Type B pancreatic cell (in vitro differentiated cells): ENCODE measurements at places on chromosomes 3 and 15. TPM values are rescaled to one million over a fixed set of nuclear protein-coding genes. Genes with fewer than 3 reads are reported as not detected.

DNA sequence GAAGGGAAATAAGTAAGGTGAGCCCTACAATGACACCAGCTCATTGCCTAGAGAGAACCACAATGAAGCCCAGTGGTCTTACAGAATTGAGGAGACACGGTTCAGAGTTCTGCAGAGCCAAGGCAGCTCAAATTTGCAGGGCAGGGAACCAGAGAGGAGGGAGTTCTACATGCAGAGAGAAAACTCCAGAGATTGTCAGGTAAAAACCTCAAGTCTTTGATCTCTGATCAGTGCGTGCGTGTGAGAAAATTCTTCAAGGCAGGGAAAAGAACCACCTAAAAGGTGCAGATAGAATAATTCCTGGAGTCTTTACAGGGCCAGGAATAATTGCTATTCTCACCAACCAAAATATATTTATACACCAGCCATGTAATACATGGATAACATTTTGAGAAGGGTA, 88.0 kb upstream of the SNRK start:
- DNase-seq, result no peak
- H3K36me3 ChIP-seq, result no peaks in the 10 kb centered on the region
- H3K4me1 ChIP-seq, result peaks cover 16% of the 10 kb centered on the region
- H3K27me3 ChIP-seq, result peaks cover 23% of the 10 kb centered on the region
- H3K27ac ChIP-seq, result no peak overlapping the region

DNA sequence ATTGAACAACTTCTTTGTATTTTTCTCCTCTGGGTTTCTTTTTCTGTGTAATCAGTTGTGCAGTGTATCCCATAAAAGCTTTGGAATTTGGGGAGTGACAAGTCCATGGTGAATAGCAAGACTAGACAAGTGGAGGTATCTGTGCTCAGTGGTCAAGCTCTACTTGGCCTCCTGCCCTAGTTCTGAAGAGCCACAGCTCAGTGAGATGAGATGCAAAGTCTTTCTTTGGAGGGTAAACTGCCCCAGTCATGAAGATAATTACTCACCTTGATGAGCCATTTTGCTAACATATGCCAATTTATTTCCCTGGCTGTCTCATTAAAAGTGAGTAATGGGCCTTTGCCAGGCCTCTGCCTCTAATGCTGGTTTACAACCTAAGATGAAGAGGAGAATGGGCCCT, 271.2 kb upstream of the TRIM42 start:
- H3K4me3 ChIP-seq, result no peak overlapping the region
- no peak for DNase-seq
- H3K27ac ChIP-seq, result no peak overlapping the region
- H3K4me1 ChIP-seq, result peaks cover 11% of the 10 kb centered on the region

DNA sequence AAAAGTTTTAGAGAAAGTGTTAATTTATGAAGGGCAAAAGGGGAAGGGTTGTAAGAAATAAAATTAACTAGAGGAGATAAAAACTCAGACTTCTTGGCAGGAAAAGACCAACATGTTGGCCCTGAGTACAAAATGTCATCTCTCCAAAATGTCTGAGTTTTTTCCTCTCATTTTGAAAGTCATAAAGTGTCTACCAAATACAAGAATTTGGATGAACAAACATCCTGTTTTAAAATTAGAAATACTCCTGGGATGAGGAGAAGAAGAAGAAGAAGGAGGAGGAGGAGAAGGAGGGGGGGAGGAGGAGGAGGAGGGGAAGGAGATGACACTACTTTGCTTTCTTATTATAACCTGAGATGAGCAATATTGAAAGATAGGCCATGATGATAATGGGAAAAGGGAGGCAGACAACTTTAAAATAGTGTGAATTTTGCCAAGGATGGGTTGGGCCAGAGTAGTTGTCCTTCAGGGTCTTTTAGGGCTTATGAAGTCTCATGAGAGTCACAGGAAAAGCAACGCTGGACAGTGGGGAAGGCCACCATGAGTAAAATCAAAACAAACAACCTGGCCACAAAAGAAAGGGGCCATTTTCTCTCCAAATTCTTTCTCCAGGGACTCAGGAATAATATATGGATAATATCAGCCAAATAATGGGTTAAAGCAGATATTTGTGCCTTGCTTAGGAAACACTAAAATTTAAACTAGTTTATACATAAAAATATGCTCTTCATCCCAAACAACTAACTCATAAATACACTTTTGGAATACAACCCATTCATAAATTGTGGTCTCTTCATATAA, 632.9 kb downstream of the EPHA3 start:
- H3K36me3 ChIP-seq, result no peaks in the 10 kb centered on the region
- DNase-seq, result no peak
- H3K27me3 ChIP-seq, result no peaks in the 10 kb centered on the region
- no peak overlapping the region for H3K4me3 ChIP-seq

DNA sequence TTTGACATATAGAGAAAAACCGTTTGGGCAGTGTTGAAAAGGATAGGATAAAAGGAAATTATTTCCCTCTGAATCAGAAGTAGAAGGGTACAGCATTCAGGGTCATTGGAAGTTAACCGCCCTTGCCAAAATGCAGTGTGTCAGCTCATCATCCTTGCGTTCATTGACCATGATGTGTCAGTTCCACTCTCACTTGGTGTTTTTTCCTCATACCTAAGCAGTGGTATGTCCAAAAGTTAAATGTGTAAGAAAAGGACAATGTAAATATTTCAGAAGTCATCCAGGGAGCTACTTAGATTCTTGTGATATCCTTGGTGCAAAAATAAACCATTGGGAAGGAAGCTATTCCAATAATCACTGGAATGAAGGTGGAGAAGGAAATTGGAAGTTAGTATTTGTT, 50.7 kb downstream of the MAP6D1 start:
- no peak for DNase-seq
- no peaks in the 10 kb centered on the region for H3K27me3 ChIP-seq
- no peaks in the 10 kb centered on the region for H3K4me1 ChIP-seq
- peaks cover 44% of the 10 kb centered on the region for H3K36me3 ChIP-seq

DNA sequence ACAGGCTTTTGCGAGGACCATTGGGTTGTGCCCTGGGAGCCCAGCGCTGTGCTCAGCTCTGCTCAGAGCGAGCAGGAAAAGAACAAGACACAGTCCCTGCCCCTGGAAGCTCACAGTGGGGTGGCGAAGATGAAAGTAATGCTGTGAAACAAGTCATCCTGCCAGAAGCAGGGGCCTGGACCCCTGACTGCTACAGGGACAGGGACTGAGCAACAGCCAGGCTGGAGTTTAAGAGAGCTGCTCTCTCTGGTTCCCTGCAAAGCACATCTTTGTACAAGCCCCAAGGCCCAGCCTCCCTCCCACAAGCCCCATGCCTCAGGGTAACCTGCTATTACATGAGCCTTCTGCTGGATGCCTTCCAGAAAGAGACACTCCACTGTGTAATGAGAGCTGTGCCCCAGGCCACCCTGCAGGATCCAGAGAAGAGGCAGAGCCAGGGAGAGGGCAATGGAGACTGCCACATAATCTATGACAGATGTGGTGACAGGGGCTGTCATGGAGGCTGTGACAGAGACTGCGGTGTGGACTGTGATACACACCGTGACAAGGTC, 7.1 kb upstream of the HCN4 start:
- no peak overlapping the region for H3K4me3 ChIP-seq
- H3K27ac ChIP-seq, result no peak overlapping the region
- H3K4me1 ChIP-seq, result no peaks in the 10 kb centered on the region
- peaks cover 87% of the 10 kb centered on the region for H3K27me3 ChIP-seq

GRCh38 chr15:75327005-75327404, 8.9 kb upstream of the COMMD4 start:
- no peaks in the 10 kb centered on the region for H3K36me3 ChIP-seq
- DNase-seq, result no peak
- no peaks in the 10 kb centered on the region for H3K4me1 ChIP-seq
- peaks cover 10% of the 10 kb centered on the region for H3K27me3 ChIP-seq
- H3K27ac ChIP-seq, result no peak overlapping the region

- no peaks in the 10 kb centered on the region for H3K4me1 ChIP-seq
Observed at GRCh38 chr3:185645596-185646381, 59.7 kb downstream of the SENP2 start.

DNA sequence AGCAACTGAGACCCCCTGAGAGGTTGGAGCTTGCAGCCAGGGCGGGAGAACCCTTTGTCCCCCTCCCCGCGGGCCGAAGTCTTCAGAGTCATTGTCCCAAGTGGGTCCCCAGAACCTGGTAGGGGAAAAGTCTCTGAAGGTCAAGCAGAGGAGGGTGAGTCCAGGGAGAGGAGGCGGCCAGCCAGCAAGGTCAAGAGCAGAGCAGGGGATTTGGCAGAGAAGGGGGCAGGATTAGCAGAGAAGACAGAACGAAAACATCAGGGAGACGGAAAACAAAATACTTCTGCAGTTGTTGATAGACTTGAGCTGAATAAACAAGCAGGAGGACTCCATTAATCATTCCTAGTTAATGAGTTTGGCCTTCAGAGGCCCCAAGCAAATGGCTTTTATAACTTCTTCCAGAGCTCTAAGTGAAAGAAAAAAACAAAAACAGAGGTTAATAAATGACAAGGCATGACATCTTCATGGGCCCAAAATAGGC, 66.7 kb downstream of the GRIP2 start:
- H3K4me1 ChIP-seq, result peaks cover 17% of the 10 kb centered on the region
- no peaks in the 10 kb centered on the region for H3K27me3 ChIP-seq
- H3K4me3 ChIP-seq, result no peak overlapping the region
- peak overlapping the region; percentile 56 for H3K27ac ChIP-seq

GRCh38 chr3:134300520-134300919, 49.9 kb upstream of the RYK start:
- H3K36me3 ChIP-seq, result no peaks in the 10 kb centered on the region
- no peak for DNase-seq
- H3K4me3 ChIP-seq, result no peak overlapping the region
- H3K27me3 ChIP-seq, result no peaks in the 10 kb centered on the region

- H3K36me3 ChIP-seq, result peaks cover 3% of the 10 kb centered on the region
- H3K27me3 ChIP-seq, result peaks cover 60% of the 10 kb centered on the region
- H3K27ac ChIP-seq, result no peak overlapping the region
Observed at GRCh38 chr15:76330080-76330680, 6.4 kb upstream of the ISL2 start.

DNA sequence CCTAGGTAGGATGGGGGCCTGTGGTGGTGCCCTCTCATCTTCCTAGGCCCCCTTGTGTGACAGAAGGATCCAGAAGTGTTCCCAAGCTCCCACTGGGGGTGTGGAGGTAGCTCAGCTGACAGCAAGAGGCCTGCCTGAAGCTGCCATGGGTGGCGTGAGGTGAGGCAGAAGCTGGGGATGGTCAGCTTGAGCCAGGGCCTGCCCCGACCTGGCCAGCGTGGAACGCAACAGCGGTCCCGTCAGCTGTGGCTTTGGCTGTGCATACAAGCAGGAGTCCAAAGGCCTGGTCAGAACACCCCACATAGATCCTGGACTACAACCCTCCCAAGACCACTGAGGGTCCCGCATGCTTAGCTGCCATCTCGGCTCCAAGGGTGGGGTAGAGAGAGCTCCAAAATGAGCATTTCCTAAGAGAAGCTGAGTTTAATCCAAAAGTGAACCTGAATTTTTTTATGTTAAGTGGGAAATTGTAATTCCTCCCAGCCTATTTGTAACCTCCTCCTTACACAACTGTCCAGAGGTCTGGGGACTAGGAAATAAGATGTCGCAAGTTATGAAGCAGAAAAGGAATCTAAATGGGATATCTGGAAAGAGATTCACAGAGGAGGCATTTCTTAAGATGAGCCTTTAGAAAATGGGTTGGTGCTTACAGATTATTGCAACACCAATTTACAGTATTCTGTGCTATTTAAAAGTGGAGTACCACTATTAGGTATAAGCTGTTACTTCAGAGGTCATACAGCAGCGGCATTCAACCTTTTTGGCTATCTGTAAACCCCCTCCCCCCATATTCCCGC, 9.9 kb upstream of the PLA2G4D start:
- H3K27me3 ChIP-seq, result no peaks in the 10 kb centered on the region
- H3K36me3 ChIP-seq, result no peaks in the 10 kb centered on the region
- no peak overlapping the region for H3K4me3 ChIP-seq
- DNase-seq, result no peak
- H3K4me1 ChIP-seq, result peaks cover 4% of the 10 kb centered on the region

- H3K4me3 ChIP-seq, result no peak overlapping the region
- peaks cover 7% of the 10 kb centered on the region for H3K36me3 ChIP-seq
- no peak for DNase-seq
- no peaks in the 10 kb centered on the region for H3K27me3 ChIP-seq
- H3K27ac ChIP-seq, result no peak overlapping the region
- peaks cover 25% of the 10 kb centered on the region for H3K4me1 ChIP-seq
Observed at GRCh38 chr3:111911446-111911845, 52.4 kb downstream of the PHLDB2 start.

- H3K4me3 ChIP-seq, result no peak overlapping the region
- DNase-seq, result no peak
- no peaks in the 10 kb centered on the region for H3K27me3 ChIP-seq
- no peaks in the 10 kb centered on the region for H3K4me1 ChIP-seq
Observed at GRCh38 chr3:132396255-132396654, 21.0 kb upstream of the DNAJC13 start.

DNA sequence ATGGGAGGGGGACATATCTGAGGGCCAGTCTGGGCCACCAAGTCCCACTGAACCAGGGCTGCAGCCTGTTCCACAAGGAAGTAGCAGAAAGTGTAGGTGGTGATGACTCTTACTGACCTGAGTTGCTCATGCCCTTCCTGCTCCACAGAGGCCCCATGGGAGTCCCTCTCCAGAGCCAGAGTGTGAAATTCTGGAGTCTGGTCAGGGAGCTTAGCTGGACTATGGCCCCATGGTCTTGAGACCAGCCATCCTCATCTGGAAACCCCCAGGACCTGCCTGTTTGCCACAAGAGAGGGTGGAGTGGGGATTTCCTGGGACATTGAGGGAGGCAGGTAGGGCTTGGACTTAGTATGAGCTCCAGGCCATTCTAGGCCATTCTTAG, 3.0 kb downstream of the SPINT1 start:
- peaks cover 11% of the 10 kb centered on the region for H3K36me3 ChIP-seq
- H3K4me3 ChIP-seq, result peak overlapping the region; percentile 98
- peaks cover 33% of the 10 kb centered on the region for H3K27me3 ChIP-seq
- peaks cover 12% of the 10 kb centered on the region for H3K4me1 ChIP-seq

GRCh38 chr15:70343961-70344621, 246.4 kb upstream of the TLE3 start:
- no peak overlapping the region for H3K27ac ChIP-seq
- peaks cover 10% of the 10 kb centered on the region for H3K4me1 ChIP-seq
- H3K4me3 ChIP-seq, result no peak overlapping the region
- DNase-seq, result peak; percentile 43
- H3K27me3 ChIP-seq, result peaks cover 7% of the 10 kb centered on the region

GRCh38 chr15:54605043-54605442, 591.7 kb downstream of the RSL24D1 start:
- H3K4me1 ChIP-seq, result peaks cover 14% of the 10 kb centered on the region
- no peaks in the 10 kb centered on the region for H3K27me3 ChIP-seq
- no peak for DNase-seq

GRCh38 chr3:137998121-137999042, 11.6 kb upstream of the CLDN18 start:
- peak overlapping the region; percentile 66 for H3K4me3 ChIP-seq
- no peaks in the 10 kb centered on the region for H3K4me1 ChIP-seq
- no peaks in the 10 kb centered on the region for H3K36me3 ChIP-seq
- peaks cover 3% of the 10 kb centered on the region for H3K27me3 ChIP-seq
- no peak overlapping the region for H3K27ac ChIP-seq

Gene CCDC9B
- total RNA-seq, result 1.6 and 2.4 TPM in 2 replicates

Gene WDR48
- total RNA-seq, result 45.0 and 61.4 TPM in 2 replicates

Gene ZNF385D
- 2.2 and 7.5 TPM in 2 replicates for total RNA-seq

Gene GPR160
- total RNA-seq, result 7.3 and 13.1 TPM in 2 replicates

Gene MCCC1
- total RNA-seq, result 40.9 and 58.1 TPM in 2 replicates

Gene REC114
- total RNA-seq, result not detected in 2 replicates
